ENCODE measurements at places on chromosomes 12 and 14.

DNA sequence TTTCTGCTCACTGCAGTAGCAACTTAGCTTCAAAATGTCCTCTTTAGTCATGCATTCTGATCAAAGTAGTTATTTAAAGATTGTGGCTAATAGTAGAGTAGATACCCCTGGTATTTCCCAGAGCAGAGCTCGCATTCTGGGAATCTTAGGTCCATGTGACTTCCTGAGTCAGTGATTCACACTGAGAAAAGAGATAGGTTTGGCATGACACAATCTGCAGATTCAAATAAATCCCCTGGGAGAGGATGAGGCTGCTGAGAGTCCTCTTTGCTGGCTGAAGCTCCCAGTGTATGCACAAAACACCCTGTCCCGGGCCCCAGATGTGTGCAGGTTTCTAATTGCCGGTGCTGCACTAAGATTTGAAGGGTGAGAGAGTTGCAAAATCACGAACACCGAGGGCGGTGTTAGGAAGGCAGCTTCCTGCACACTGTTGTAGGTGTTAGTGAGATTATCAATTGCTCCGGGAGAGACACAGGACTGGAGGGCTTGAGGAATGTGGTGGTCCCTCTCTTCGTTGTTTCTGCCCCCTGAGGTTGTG lies 233.2 kb downstream of the NRXN3 start:
- DNase-seq: no peak

- no peak for DNase-seq
Measured at GRCh38 chr14:92340931-92341330, 18.0 kb downstream of the SLC24A4 start.

DNA sequence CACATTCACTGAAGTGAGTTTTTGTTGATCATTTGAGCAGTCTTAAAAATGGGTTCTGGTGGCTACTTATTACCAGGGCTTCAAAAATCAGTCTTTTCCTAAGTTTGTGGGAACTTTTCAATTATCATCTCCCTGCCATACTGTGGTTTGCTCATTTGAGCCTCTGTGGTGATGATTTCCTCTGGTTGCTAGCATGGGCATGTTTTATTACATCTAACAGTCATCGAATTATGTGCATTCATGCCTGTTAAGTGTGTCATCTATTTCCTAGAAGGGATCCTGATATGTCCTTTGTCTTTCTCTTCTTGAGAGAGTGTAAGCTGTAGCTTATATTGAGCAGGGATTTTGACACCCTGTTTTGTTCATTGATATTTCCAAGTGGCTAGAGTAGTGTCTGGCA lies 116.8 kb downstream of the WIF1 start:
- no peak for DNase-seq

GRCh38 chr14:65650826-65651225 lies 238.3 kb downstream of the FUT8 start:
- no peak for DNase-seq

DNA sequence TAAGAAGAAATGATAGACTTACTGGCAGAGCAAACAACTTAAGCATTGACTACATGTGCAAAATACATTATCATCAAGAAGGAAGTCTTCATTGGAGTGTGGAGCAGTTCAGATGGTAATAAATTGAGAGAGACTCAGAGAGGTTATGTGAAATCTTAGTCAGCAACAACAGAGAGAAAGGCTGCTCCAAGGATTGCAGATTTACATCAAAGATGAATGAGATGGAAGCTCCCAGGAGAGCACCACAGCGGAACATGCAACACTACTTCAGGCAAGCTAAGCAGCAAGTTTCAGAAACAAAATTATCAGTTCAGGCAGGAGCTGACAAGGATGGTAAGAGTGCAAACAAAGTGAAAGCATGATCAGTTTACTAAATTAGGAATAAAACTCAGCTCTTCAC lies 882.3 kb downstream of the LRFN5 start:
- no peak for DNase-seq

GRCh38 chr14:85572011-85572410 lies 42.1 kb downstream of the FLRT2 start:
- DNase-seq: no peak
